ENCODE measurements at places on chromosomes 13 and 19. TPM values are rescaled to one million over a fixed set of nuclear protein-coding genes. Genes with fewer than 3 reads are reported as not detected.

Gene TMEM59L
- 3.7 TPM for polyA plus RNA-seq

Gene KLK3
- not detected for polyA plus RNA-seq

Gene TLE6
- polyA plus RNA-seq: 2.7 TPM

Gene CYP2A7
- not detected for polyA plus RNA-seq

Gene ETV2
- polyA plus RNA-seq: 4.5 TPM

Gene SIGLEC10
- 2.3 TPM for polyA plus RNA-seq

Gene RCBTB2
- 6.2 TPM for polyA plus RNA-seq

Gene SHC2
- polyA plus RNA-seq: 40.7 TPM

- no peak for DNase-seq
These were observed 22.2 kb downstream of the FUZ start for GRCh38 chr19:49790866-49791265.

GRCh38 chr13:35354882-35355281 is 121.6 kb downstream of the MAB21L1 start:
- no peak for DNase-seq

DNA sequence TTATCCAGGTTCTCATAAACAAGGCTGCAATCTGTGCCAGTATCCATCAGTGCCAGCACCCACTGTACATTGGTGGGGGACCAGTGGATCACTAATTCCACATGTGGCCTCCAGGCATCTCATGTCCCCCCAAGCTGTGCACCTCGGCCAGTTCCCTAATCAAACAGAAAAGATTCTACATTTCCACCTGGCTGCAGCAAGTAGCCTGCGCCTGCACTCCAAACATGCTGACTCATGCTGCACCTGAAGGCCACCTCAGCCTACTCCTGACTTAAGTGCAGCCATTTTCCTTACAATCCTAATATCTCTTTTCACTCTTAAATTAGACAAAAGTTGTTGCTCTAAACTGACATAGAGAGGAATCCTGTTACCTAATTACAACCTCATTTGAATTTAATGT is 729.4 kb upstream of the MIR17HG start:
- no peak for DNase-seq

DNA sequence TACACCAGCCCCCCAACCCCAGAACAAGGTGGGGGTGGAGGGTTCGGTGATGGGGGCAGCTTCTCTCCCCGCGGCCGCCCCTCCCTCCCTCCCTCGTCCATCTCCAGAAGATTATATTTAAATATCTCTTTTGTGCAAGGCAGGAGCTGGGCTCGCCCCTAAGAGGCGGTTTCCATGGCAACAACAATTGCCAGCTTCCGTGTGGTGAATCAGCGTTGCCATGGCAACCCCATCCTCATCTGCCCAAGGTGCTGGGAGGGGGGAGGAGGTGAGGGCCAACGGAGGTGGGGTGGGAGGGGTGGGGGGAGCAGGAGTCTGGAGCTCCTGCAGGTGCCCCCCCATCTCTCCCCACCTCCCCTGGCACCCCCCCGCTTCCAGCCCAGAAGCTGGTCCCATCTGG is 46.4 kb downstream of the CELF5 start:
- peak; percentile 71 for DNase-seq

GRCh38 chr19:52946322-52947310 is 16.1 kb downstream of the ZNF816 start:
- DNase-seq: peak; percentile 87

DNA sequence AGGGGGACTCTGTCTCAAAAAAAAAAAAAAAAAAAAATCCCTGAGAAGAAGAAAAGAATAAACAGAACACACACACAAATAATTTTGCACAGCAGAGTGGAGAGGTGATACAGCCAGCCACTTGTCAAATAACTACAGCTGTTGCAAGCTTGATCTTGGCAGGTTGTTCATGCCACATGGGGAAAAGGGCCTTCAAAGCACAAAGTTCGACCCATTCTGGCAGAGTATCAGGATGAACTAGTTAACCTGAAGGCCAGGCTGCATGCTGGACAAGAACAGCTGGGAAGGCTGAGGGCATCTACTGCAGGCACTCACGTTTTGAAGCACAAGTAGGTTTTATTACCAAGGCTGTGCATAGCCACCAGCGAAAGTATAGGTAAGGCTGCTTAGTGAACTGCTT is 104.1 kb downstream of the KCTD15 start:
- no peak for DNase-seq

GRCh38 chr19:17289489-17289888 is 7.8 kb downstream of the ANKLE1 start:
- DNase-seq: peak; percentile 76

GRCh38 chr19:19366434-19367396 is 38.8 kb upstream of the GATAD2A start:
- DNase-seq: peak; percentile 86

GRCh38 chr19:52527956-52528351 is 486 bp downstream of the ZNF808 start:
- DNase-seq: peak; percentile 53

DNA sequence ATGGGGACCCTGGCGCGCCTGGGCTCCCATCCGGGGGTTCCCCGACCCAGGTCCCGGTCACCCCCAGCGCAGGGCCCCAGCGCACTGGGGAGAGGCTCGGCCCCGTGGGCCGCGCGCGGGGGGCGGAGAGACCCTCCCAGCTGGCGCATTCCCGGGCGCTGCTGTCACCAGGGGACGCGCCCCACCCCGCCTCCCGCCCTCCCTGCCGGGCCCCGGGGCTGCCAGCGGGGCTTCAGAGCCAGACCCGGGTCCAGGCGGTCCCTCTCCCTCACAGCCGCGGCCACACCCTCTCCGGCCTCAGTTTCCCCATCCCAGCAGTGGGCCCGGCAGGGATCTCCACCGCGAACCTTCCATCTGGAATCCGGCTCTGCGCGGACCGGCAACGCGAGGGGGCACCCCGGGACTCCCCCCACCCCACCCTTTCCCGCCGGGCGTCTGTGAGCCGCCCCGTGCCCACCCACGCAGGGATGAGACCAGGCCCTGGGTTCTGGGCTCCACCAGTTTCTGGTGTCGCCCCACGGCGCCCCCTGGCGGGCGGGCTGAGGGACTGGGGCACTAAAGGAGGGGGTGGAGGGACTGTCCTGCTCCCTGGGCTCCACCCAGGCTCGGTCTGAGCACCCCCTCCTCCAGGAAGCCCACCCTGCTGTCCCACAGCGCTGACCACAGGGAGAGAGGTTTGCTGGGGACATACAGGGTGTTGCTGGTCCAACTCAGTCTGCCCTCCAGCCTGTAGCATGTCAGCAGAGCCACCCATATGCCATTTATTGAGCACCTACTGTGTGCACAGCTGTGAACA is 878 bp upstream of the ADAMTSL5 start:
- DNase-seq: peak; percentile 53

- DNase-seq: peak; percentile 83
These were observed 7.2 kb downstream of the MED29 start for GRCh38 chr19:39398297-39398864.

GRCh38 chr13:32802159-32802558 is 214.1 kb upstream of the KL start:
- DNase-seq: no peak

Data from stomach (tissue), 19 donors.